ENCODE measurements at places on chromosomes 2 and 18.
A peak's percentile ranks its signal among the peaks of the same experiment; 100 is the strongest.

- DNase-seq: peak; percentile 10
Observed at GRCh38 chr2:171798156-171798820, 95.8 kb downstream of the SLC25A12 start.

- no peak for DNase-seq
Observed at GRCh38 chr2:229650901-229651300, 63.5 kb downstream of the DNER start.

DNA sequence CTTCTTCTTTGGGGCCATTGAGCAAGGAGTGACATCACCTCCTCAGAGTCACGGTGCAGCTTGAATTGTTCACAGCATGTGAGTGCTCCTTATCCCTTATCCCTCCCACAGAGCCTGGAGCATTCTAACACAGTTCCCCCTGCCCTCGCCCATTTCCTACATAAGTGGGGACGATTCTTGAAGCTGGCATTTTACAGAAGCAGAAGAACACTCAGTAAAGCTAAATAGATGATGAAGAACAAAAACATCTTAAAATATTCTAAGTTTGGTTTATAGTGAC, 135.8 kb upstream of the APCDD1 start:
- DNase-seq: no peak

DNA sequence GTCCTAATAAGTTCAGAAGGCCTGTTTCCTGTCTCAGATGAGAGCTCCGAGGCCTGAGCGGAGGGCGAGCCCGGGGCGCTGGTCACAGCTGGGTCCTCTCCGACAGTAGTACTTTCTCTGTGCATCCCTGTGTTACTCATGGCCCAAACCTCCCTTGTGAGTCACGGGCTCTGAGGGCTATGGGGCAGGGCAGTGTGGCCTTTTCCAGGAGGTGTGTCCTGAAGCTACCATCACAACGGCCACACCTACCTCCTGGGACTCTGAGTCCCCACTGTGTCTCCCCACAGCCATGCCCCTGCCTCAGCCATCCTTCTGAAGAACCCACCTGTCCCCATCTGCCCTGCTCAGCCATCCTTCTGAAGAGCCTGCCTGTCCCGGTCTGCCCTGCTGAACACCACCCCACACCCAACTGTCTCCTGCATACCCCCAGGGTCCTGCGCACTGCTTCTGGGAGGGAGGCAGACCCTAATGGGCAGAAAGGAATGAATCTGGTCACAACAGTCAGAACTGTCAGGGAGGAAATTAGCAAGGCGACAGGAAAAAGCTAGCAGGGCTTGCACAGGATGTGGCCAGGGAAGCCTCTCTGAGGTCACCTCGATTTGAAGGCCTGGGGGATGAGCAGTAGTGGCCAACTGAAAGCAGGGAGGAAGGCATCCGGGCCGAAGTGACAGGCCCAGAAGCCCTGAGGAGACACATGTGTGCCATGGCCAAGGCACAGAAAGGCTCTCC, 145.4 kb upstream of the RIOK3 start:
- DNase-seq: no peak

DNA sequence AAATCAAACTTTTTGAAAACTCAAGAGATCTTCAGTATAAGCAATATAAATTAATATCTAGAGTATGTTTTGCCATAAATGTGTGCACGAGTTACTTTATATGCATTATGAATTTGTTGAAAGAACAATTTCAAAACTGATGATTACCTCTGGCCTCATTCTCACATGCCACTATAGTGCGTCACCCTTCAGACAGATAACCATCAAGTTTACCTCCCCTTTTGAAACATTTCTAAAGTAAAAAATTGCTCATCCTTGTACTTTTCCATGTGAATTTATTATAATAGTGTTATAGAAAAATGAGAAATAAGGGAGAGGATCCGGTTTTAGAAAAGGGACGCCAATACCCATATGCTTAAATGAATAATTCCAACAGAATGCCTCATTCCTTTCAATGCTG, 38.3 kb downstream of the ZEB2 start:
- no peak for DNase-seq

GRCh38 chr2:226742347-226742746, 57.3 kb downstream of the IRS1 start:
- DNase-seq: no peak

DNA sequence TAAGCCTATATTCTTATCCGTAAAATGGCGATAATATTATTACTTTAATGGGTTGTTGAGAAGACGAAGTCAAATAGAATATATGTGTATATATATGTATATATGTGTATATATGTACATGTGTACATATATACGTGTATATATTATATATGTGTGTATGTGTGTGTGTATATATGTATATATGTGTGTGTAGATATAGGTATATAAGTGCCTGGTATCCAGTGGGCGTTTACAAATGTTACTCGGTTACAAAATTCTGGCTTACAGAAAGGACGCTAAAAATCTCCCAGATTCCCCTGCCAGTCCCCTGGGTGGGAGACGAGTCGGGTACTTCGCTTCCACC, 295 bp upstream of the MTX2 start:
- DNase-seq: no peak

GRCh38 chr2:26670171-26670570, 22.4 kb upstream of the KCNK3 start:
- DNase-seq: no peak

DNA sequence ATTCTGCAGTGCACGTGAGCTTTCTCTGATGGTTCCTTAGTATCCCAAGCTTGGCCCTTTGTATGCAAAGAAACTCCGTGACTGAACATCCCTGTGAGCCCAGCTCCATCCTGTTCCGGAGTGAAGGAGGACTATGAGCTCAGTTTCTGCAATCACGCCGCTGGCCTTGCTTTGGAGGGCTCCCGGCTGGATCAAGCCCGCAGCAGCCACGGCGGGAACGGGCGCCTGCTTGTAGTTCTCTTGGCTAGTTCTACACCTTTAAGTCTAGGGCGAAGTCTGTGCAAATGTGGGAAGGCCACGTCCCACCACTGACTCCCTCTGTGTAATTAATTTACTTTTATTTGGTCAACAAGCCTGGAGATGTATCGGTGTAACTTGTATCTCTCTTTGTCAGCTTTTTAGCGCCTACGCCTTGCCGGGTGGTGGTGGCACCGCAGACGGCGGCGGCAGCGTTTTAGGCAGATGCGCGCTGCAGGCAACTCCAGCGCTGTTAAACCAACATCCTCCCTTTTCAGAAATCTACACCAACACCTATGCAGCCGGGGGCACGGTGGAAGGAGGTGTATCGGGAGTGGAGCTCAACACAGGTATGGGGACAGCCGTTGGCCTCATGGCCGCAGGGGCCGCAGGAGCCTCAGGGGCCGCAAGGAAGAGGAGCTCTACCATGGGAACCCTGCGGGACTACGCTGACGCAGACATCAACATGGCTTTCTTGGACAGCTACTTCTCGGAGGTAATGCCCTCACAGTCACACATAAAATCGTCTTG, 34.3 kb downstream of the DSG4 start:
- no peak for DNase-seq

- no peak for DNase-seq
Observed at GRCh38 chr2:159199761-159200465, 86.6 kb downstream of the WDSUB1 start.

GRCh38 chr18:79934311-79935097, 16.9 kb downstream of the SLC66A2 start:
- no peak for DNase-seq

- no peak for DNase-seq
Observed at GRCh38 chr18:28439870-28440269, 262.9 kb upstream of the CDH2 start.

- no peak for DNase-seq
Observed at GRCh38 chr2:69224512-69224837, 162.6 kb downstream of the GFPT1 start.

DNA sequence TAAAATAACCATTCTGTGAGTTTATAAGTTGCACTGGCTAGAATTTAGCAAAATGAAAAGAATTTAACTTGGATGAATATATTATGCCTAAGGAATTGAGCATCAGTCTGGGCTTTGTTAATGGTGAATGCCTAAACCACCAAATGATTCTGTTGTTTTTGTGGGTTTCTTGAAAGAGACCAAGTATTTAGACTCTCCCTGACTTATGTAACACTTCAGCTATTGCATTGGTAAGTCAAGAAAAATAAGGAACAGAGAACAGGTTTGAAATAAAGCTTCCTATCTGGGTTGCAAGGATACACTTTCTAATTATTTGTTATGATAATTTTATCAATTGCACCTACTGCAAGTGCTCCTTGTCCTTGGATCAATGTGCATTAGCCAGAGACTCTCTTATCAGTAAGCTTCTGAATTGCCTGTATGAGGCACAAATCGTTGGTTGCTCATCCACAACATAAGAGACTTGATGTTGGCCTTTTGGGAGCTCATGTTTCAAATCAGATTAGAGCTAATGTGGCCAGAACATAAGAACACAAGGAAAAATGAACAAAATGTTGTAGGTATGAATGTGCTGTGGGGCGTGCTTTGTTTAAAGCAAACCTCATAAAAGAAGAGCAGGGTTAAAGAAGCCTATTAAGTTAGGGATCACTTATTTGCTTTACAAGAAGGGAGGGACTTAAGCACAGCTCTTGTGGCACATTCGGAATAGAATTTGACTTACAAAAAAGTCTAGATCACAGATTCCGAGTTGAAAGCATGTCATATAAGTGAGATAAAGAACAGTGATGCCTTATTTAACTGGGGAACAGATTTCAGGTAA, 37.2 kb downstream of the PRKCE start:
- DNase-seq: no peak

- peak; percentile 52 for DNase-seq
Observed at GRCh38 chr2:66437109-66437690, 2.3 kb downstream of the MEIS1 start.

GRCh38 chr18:55007602-55008001, 48.3 kb upstream of the CCDC68 start:
- DNase-seq: no peak

- DNase-seq: no peak
Observed at GRCh38 chr2:192159208-192159607, 35.5 kb downstream of the TMEFF2 start.

DNA sequence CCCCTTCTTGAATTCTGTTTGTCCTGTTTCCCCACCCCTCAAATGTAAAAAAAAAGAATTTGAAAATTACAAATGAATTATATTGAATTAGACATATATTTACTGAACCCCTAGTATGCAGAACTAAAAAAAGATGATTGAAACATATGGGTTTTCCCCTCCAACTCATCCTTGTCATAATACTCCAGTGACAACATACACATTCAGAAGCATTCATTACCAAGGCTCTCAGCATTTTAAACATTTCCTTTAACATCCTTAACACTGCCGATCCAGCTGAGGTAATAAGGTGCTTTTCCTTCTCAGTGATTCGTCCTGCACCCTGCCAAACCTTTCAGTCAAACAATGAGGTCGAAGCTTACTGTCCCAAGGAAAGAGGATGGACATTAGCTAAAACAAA, 53.1 kb upstream of the DTNB start:
- DNase-seq: no peak

GRCh38 chr18:41828137-41828536, 126.9 kb upstream of the PIK3C3 start:
- peak; percentile 27 for DNase-seq

GRCh38 chr2:65320042-65320725, 92.6 kb downstream of the ACTR2 start:
- peak; percentile 91 for DNase-seq

- DNase-seq: no peak
Observed at GRCh38 chr2:216922175-216922780, 62.4 kb upstream of the TNP1 start.

DNA sequence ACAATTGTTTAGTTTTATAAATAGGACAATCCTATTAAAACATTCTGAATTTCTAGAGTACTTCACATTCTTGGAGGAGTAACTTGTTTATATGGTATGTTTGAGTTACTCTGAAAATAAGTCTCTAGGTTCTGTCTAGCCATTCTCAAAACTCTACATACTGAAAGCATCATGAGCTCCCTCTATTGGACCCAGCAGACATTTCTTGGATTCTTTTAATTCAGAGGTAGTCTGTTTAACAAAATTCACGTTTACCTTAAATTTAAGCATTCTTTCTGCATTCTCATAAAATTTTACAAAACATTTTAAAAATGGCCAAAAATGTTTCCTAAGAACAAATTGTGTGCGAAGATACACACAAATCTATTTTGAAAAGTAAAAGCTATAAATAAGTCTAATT, 15.3 kb downstream of the SP9 start:
- DNase-seq: peak; percentile 17

- no peak for DNase-seq
Observed at GRCh38 chr18:48940854-48941611, 9.7 kb downstream of the SMAD7 start.

- DNase-seq: peak; percentile 85
Observed at GRCh38 chr18:48002933-48003365, 72.5 kb upstream of the SMAD2 start.

- no peak for DNase-seq
Observed at GRCh38 chr18:33851546-33852078, 273.6 kb downstream of the ASXL3 start.

DNA sequence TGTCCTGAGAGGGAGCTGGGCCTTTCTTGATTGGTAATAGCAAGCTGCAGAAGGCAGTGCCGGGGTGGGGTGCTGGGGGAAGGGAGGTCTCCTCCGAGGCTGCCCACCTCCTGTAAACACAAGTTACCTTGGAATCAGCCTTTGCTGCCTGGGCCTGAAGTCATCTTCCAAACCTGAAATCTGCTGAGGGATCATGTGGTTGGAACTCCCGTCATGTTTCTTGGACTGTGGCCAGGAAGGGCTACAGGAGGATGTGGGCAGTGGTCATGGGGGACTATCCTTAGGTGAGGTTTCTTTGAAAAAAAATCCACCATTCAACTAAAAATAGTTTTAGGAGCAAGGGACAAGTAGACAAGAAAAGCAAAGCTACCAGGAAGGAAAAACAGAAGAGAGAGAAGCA, 74.2 kb downstream of the CDK15 start:
- no peak for DNase-seq

DNA sequence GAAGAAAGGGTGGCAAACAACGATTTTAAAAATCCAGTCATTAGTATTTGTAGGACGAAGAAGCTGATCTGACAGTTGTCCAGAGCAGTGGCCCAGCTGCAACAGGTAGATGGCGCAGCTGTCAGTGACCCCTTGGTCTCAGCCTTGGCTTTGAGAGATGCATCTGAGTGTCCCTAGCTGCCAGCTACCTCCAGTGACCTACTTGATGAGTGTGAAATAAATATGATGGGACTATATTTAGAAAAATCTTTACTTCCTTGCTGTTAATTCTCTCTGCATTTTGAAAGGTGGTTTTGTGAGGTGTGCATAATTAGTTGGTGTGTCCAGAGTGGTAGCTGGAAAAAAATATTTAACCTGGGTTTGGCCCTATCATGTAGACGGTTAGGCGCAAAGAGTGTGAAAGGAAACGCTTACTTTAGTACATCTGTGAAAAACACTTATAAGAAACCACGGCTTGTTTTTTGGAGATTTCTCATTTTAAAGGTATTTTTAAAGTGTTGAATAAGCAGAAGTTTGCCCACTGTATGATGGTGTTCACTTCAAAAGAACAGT, 963 bp downstream of the INPP1 start:
- peak; percentile 38 for DNase-seq

GRCh38 chr2:133143645-133144044, 424.6 kb downstream of the NCKAP5 start:
- no peak for DNase-seq

- no peak for DNase-seq
Observed at GRCh38 chr18:21912339-21913239, 172.0 kb downstream of the MIB1 start.
